ENCODE measurements at places on chromosomes 12 and 14.

- no peak for DNase-seq
Observed at GRCh38 chr12:63007726-63008125, 72.8 kb upstream of the PPM1H start.

GRCh38 chr12:99529966-99530365 is 117.6 kb upstream of the GARIN6 start:
- DNase-seq = peak; percentile 87

- no peak for DNase-seq
Observed at GRCh38 chr14:95424529-95424928, 91.9 kb downstream of the SYNE3 start.

DNA sequence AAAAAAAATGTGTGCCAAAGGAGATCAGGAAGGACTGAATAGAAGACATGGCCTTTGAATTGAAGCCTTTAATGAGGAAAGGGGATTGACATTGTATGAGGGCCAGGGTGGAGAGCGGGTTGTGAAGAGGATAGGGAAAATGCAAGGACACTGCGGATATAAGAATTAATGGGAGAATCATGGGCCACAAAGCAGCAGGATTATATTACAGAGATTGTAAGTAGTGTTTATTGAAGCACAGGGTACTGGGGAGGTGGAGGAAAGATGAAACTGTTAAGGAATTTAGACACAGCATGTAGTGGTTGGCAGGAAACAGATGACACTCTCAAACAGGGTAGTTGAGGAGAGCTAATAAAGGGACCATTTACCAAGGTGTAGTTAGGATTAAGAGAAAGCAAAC is 16.4 kb upstream of the POC1B start:
- DNase-seq = no peak

DNA sequence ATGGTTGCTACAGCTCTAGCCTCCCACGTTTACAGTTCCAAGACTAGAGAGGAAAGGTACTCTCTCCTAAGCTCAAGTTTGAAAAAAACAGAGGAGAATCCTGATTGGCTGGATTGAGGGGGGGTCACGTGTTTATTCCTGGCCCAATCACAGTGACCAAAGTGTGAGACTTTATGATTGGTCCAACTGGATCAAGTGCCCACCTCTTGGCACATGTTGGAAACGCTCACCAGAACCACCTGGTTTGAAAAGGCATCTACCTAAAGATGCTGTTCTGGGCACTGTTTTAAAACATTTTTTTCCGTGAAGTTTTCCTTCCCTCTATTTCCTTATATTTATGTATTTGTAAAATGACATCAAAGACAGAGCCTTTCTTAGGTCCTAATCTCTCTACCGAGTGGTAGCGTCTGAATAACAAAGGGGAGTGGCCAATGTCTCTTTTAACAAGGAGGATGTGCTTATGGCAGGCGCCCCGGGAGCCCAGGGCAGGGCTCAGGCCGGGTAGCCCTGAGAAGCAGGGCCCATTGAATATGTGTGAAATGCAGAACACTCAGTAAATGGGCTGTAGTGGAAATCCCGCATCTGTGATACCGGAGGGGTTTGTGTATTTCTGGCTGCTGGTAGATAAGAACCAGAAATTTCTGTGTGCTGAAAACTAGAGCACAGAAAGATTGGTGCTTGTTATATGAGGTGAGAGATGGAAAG is 146.2 kb downstream of the ATP23 start:
- DNase-seq = no peak

- DNase-seq = no peak
Observed at GRCh38 chr12:108328420-108328819, 10.7 kb downstream of the CMKLR1 start.

GRCh38 chr14:63764103-63764502 is 36.2 kb upstream of the SGPP1 start:
- no peak for DNase-seq

- DNase-seq = no peak
Observed at GRCh38 chr14:22112004-22112403, 438.4 kb upstream of the OR4E1 start.

GRCh38 chr12:106140223-106140986 is 1.7 kb upstream of the NUAK1 start:
- DNase-seq = no peak

- DNase-seq = no peak
Observed at GRCh38 chr12:3251691-3252090, 174.5 kb downstream of the TSPAN9 start.

- DNase-seq = peak; percentile 81
Observed at GRCh38 chr12:32266756-32267155, 132.6 kb upstream of the FGD4 start.

GRCh38 chr14:57492859-57493258 is 798 bp downstream of the CCDC198 start:
- DNase-seq = peak; percentile 97

DNA sequence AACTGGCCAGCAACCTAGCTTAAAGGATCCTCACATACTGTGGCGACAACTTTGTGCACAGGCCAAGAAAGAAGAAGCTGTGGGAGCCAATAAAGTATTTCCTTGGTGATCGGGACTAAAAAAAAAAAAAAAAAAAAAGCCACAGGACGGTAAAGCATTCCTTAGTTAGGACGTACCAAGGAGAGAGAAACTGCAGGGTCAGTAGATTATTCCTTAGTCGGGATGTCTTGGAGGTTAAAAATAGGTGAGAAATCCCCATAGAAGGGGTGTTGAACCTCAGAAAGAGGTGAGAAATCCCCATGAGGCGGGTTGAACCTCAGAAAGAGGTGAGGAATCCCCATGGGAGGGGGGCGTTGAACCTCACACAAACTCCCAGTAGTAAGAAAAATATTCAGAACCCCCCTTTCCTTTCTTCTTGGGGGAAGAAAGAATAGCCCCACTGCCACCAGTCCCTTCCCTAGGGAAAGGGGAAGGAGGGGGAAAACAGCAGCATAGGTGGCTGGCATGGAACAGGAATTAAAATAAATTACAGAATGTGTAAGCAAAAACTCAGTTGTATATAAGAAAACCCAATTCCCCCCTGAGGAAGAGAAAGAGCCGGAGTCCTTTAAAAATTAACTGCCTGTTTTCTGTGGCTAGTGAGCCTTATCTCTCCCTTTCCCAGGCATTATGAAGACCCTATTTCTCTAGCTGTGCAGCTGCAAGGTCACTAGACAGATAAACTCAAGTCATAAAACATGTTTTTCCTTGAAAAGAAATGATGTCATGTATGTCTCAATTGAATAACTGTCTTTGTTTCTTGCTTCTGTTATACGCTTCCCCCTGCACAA is 26.8 kb downstream of the KLRK1 start:
- peak; percentile 73 for DNase-seq

DNA sequence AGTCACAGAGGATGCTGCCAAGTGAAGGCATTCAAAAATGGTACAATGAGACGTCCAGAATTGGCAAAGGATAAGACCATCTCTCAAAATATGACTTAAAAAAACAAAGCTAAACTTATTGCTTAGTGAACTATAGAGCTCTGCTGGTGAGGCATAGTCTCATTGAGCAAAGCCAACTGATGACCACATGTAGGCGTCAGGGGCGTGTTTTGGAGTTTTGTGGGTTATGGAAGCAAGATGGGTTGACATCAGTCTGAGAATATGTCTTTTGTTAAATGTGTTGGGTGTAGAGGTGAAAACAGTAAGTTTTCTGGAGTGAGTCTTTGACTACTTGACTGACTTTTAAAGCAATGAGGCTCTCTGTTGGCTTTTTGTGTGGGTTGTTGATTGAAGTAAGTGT is 47.2 kb downstream of the ATL1 start:
- DNase-seq = no peak

DNA sequence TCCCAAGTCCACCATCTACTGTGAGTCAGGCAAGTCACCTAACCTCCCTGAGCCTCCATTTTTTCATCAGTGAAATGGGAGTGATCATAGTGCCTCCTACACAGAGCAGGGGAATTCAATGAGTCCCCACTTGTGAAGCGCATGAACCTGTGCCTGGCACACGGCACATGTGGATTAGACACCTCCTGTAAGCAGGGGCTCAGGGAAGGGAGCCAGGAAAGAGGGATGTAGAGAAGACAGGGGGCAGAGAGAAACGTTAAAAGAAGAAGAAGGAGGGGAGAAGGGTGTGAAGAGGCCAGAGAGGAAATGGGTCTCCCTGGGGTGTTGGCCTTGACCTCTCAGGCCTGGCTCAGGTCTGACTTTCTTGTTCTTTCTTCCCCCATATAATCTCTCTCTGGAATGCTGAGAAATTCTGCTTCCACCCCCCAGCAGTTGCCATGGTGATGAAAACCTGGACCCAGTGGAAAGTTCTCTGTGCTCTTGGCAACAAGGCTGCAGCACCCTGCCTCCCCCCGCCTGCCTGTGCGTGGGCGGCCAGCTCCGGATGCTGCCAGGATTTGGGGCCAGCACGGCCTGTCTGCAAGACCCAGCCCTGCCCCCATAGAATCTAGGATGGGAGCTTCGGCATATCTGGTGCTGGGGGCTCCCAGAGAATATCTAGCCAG is 94.5 kb downstream of the CALM1 start:
- DNase-seq = no peak

DNA sequence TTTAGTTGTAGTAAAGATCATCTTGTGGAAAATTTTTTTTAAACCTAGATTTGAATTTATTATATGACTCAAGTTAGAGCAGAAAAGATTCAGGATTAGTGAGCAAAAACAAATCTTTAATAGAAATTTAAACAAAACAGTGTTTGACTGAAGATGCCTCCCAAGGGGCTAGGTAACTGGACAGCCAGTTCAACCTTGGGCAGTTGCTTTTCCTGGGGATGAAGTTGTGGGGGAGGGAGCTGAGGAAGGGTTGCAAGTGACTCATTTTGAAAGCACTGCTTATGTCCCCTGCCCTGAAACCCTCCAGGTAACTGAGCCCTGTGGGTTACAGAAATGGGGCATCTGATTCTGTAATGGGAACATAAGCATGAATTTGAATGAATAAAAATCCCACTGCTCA is 13.1 kb downstream of the CFAP54 start:
- DNase-seq = peak; percentile 79

GRCh38 chr12:67208281-67209067 is 60.7 kb upstream of the CAND1 start:
- DNase-seq = no peak

DNA sequence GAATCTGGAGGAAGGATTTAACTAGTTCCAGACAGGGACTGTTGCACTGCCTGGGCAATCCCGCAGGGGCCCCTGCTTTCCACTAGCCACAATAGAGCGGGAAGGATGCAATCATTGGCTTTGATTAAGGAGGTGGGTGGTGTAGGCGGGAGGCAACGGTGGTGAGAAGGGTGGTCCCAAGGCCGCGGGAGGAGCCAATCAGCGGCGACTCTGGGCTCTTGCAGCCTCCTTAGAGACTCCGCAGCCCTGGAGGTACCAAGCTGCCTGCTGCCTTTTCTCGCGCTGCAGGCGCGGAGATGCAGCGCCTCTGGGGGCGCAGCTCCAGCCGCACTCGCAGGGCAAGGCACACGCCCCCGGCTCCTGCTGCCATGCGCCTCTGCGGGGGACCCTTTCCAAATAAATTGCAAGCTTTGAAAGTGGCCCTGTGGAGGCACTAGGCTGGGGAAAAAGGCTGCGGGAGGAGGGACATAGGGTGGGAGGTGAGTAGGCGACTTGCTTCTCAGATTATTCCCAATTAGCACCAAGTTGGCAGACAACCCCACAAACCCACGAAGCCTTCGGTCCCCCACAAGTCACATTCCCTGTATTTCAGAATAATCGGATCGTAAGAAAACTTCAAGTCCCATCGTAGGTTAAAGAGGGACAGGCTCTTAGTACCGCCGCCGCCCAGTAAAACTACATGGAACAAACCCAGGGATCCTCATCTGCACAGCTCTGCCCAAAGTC is 858 bp upstream of the KCNA1 start:
- DNase-seq = no peak

DNA sequence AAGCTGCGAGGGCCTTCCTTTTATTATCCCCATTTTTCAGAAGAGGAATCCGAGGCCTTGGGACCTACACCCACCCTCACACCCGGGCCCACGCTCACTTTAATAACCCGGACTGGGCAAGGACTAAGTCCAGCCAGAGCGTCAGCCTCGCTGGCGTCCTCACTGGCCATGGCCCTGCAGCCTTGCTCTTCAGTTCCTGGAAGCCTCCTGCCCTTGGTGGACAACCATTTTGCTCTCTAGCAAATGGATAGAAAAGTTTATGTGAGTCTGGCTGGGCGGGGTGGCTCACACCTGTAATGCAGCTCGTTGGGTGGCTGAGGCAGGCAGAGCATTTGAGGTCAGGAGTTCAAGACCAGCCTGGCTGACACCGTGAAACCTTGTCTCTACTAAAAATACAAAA is 9.8 kb downstream of the RTL1 start:
- DNase-seq = no peak

DNA sequence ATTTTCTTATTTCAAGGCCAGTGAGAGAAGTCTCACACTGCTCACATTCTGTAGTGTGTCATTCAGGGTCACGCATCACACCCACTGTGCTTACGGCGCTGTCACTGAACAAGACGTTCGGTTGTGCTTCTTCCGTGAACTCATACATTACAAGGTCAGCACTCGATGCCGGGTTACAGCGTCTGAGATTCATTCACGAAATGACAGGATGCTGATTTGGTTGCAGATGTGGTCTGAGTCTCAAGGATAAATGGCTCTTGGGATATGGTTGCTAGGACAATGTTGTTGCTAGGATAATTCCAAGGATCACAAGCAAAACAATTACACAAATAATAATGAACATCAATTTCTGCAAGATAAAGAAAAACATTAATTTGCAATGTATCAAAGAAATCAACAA is 47.4 kb downstream of the STX2 start:
- no peak for DNase-seq

DNA sequence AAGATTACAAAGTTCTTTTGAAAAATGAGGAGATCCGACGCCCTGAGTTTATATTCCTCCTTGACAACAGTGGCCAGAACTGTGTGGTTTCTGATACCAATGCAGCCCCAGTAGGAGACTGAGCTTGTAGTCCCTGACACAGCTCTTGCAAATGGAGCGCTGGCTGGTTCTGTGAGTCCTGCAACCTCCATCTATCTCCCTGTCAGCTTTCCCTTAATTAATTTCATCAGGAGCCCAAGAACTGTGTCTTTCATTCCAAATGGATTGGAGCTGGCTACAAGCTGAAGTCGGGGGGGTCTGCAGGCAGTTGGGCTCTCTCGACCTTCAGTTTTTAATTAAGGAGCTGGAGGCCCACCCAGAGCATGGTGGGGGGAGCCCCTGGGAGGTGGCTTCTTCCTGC is 160.6 kb downstream of the ADGRD1 start:
- no peak for DNase-seq

DNA sequence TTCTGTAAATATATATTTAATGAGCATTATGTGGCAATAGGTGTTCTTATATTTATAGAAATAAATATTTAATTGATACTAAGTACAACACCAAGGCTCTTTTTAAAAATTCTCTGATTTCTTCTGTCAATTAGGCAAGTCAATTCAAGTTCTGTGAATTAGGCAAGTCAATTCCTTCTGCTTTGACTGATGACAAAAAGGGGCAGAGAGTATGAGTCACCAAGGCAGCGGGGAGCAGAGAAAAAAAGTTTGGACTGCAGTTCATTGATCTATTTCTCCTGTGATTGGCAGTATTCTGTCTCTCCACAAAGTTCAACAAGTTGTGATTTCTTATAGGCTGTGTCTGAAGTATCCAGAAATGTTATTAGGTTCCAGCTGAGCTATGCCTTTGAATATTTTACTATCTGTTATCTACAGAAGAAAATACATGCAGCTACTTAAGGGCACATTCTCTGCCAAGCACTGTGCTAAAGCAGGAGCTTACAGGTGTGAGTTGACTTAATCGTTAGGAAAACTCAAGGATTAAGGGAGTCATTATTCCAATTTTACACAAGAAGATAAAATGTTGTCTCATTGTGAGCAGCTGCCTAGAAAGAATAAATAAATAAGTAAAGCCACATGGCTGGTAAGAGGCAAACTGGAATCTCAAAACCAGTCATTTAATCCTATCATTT is 206.4 kb upstream of the ALG10B start:
- peak; percentile 33 for DNase-seq

GRCh38 chr14:64792231-64792630 is 87.5 kb downstream of the SPTB start:
- DNase-seq = no peak

- peak; percentile 70 for DNase-seq
Observed at GRCh38 chr12:105933671-105934665, 204.8 kb downstream of the NUAK1 start.
